Upper lobe of right lung (tissue), 1 donor: ENCODE measurements at places on chromosomes 13 and 19.
A peak's percentile ranks its signal among the peaks of the same experiment; 100 is the strongest.

DNA sequence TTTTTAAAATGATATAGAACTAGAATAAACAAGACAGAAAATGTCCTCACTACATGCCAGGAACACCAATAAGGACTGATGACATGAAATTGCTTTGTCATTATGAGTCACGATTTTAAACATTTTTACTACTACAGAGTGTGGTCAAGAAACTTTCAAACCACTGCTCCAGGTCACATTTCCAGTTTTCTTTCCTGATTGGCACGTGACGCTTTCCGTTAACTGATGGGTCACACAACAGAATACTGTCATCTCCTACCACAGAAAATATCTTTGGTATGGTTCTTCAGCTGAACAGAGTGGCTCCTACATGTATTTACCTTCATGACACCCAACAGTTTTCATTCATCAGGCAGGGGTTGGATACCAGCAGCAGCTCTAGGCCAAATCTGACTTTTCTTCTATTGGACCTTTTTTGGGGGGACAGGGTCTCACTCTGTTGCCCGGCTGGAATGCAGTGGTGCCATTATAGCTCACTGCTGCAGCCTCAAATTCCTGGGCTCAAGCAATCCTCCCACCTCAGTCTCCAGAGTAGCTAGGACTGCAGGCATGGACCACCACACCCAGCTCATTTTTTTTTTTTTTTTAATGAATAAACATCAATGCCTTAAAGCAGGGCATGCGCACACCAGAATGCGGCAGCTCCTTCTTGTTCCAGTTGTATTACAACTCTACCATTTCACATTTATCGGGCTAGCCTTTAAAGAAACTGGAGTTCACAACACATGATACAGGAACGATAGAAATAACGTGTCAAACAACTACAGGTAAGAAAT lies 147.4 kb downstream of the RNF17 start:
- DNase-seq, result no peak

- no peak for DNase-seq
These were observed 490.8 kb downstream of the FOXO1 start for GRCh38 chr13:40175639-40176038.

DNA sequence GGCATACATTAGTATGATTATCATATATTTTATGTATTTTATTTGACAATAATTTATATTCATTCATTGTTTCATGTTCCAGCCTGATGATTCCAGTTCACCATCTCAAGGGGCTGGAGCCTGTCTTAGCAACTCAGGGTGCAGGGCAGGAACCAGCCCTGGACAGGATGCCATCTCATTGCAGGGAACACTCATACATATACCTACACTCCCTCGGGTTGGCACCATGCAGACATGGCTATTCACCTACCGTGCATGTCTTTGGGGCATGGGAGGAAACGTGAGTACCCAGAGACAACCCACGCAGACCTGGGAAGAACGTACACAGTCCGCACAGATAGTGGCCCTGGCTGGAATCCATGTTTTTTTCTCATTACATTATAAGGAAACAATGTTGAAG lies 151.0 kb upstream of the ZNF536 start:
- no peak for DNase-seq

DNA sequence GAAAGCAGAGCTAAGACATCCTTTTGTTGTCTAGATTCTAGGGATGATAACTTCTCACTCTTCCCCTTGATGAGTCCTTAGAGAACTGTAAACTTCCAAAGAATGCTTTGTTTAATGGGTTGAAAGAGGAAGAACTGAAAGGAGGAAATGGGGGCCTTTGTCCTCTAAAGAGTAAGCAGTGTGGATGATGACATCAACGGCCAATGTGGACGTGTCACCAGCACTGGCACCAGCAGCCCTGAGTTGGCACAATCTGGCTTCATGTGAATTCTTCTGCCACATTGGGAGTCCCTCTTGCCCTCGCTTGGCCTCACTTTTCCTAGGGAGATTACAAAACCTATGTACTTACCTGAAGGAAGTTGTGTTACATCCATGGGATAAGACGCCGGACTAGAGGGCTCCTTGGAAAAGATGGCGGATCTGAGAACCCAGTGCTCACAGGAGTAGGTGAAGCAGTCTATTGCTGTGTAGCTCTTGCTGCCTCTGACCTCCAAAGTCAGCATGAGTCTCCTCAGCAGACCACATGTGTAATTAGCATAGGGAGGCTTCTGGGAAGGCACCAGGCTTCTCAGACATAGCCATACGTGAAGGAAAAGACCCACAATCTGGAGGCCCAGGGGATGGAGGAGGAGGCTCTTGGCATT lies 62.8 kb downstream of the RGCC start:
- no peak for DNase-seq

- DNase-seq, result no peak
These were observed 29.1 kb downstream of the ATP12A start for GRCh38 chr13:24709186-24709913.

GRCh38 chr13:44240611-44241145 lies 132.9 kb upstream of the SERP2 start:
- DNase-seq, result no peak

DNA sequence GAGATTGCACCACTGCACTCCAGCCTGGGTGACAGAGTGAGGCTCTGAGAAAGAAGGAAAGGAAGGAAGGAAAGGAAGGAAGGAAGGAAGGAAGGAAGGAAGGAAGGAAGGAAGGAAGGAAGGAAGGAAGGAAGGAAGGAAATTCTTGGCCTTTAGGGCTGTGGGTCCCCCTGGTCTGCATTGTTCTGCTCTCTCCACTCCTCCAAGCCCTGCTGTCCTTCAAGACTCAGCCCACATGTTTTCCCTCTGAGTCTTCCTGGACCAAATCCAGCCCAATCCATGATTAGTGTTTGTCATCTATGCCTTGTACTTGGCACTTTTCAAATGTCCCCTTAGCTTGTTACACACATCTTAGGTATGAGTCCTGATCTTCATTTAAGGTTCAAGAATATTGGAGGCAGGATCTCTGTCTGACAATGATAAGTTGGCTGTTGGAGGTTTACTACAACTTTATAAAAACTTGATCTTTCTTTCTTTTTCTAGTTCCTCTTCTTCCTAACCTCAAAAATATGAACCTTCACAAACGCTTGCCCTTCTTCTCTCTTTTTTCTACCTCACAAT lies 48.8 kb upstream of the INTS6 start:
- no peak for DNase-seq

- DNase-seq, result no peak
These were observed 220.3 kb downstream of the POU4F1 start for GRCh38 chr13:78383071-78383484.

GRCh38 chr19:46350758-46351159 lies 3.9 kb downstream of the PPP5C start:
- peak; percentile 60 for DNase-seq

GRCh38 chr19:30284209-30284608 lies 88.0 kb upstream of the ZNF536 start:
- no peak for DNase-seq

GRCh38 chr19:6648141-6648715 lies 21.7 kb downstream of the TNFSF14 start:
- DNase-seq, result no peak

- no peak for DNase-seq
These were observed 5.3 kb downstream of the CPAMD8 start for GRCh38 chr19:17021328-17021727.

GRCh38 chr13:98844021-98844420 lies 91.5 kb upstream of the SLC15A1 start:
- no peak for DNase-seq

DNA sequence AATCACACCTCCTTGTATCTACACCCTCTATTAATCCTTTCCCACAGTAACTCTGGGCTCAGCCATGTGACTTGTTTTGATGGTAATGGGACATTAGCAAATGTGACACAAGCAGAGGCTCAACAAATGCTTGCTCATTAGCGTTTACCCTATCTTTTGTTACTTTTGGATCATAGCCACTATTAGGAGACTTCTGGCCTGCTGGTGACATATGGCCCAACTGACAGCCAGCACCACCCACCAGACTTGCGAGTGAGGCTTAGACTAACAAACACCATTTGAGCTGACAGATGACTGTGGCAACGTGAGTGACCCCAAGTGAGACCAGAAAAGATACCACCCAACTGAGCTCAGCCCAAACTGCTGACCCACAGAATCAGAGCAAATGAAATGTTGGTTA lies 154.1 kb downstream of the OLFM4 start:
- DNase-seq, result no peak

DNA sequence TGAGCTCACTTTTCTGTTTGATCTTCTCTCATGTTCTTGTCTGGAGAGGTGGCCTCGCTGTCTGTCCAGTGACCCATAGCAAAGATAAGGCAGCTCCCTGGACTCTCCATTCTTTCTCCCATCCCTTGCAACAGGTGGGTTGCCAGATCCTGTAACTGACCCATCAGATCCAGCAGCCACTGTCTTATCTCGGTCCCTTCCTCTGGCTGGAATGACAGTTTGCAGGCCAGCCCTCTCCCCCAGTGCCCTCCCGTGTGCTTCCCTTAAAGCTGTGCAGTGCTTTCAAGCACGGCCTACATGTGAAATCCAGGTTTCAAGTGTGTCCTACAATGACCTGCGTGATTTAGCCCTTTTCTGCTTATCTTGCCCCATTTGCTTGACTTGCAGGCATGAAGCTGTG lies 3.7 kb downstream of the GTF3A start:
- no peak for DNase-seq

DNA sequence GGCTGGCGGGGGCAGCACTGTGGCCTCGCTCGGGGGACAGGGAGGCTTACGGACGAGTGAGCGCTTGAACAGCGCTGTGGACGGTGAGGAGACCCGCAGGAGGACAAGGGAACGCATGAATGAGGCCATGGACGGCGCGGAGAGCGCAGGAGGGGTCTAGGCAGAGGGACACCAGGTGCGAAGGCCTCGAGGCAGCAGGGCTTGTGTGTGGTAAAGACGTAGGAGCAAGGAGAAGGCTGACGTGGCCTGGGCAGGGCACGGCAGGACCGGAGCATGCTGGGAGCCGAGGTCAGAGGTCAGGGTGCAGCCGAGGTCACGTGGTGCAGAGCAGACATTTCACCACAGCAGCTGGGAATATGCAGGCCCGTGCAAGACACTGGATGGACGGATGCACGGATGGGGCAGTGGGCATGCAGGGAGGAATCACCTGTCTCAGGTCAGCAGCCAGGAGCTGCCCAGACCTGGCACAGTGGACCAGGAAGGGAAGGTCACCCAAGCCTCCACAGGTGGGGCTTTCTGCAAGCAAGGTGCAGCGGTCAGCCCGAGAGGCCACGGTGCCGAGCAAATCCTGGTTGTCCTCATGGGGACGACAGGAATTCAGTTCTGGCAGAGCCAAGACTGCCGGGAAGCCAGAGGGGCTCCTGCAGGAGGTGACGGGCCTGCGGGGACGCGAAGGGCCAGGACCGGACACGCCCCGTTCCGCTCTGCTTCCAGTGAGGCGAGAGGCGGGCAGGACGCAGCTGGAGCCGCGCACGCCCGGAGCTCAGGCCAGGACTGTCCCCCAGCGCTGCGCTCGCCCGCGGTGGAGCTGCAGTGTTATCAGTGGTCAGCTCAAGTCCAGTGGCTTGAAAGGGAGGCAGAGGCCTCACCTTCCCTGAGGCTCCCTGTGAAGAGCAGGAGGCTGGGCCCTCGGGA lies 72.2 kb downstream of the RASA3 start:
- DNase-seq, result no peak

DNA sequence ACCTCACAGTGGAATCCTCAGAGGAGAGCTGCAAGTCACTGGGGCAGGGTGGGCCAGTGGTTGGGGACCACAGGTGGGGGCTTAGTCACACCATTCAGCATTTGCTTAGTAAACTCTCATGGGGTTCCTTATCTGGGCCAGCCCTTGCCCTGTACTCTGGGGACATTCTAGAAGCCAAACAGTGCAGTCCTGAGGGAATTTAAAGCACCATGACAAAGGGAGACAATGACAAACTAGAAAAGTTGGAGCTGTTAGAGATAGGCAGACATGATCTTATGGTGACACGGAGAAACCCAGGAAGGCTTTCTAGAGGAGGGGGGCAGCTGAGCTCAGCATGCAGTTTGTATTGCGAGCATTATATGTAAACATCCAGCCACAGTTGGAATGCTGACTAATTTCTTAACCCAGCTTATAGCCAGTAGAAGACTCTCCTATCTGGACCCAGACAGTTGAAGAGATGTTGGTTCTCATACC lies 87.6 kb downstream of the ZNF429 start:
- DNase-seq, result no peak

DNA sequence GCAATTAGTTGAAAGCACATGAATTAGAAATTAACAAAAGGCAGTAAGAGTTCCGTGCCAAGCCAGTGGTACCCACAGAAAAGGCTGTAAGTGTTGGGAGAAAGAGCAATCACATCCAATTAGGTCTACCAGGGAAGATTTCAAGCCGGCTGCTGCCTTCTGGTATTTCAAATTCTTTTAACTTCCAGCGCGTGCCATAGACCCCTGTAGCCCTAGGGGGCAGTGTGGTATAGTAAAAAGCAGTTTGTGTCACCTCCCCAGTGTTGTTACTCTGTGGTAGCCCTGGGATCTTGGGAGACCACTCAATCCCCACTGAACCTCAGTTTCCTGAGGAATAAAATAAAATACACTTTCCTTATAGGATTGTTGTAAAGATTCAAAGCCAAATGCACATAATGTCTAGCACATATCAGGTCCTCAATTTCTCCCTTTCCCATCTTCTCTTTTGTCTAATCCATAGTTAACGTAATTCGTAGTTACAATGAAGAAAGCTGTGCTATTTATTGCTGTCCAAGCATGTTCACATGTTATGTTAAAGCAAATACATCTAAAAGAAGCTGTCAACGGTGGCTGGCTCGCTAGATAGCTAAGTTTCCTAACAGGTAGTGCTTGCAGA lies 230.2 kb downstream of the TDRD3 start:
- no peak for DNase-seq

DNA sequence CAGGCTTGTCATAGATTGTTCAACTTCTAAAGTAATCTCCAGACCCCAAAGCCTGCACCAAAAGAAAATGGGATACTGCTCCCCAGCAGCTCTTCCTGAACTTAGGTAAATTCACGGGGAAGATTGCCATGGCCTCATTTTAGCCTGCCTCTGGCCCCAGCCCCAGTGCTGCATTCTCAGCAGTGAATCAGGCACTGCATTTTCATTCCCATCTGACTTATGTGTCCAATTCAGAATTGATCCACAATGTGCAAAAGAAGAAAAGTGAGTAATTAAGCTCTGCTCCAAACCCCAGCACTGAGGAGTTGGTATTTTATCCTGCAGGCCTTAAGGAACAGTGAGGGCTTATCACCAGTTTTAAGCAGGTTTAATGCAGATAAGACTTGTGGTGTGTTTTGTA lies 176.4 kb downstream of the KCTD12 start:
- DNase-seq, result no peak
